Neural crest cell (in vitro differentiated cells): ENCODE measurements at places on chromosomes 11 and 22. TPM values are rescaled to one million over a fixed set of nuclear protein-coding genes. Genes with fewer than 3 reads are reported as not detected.

DNA sequence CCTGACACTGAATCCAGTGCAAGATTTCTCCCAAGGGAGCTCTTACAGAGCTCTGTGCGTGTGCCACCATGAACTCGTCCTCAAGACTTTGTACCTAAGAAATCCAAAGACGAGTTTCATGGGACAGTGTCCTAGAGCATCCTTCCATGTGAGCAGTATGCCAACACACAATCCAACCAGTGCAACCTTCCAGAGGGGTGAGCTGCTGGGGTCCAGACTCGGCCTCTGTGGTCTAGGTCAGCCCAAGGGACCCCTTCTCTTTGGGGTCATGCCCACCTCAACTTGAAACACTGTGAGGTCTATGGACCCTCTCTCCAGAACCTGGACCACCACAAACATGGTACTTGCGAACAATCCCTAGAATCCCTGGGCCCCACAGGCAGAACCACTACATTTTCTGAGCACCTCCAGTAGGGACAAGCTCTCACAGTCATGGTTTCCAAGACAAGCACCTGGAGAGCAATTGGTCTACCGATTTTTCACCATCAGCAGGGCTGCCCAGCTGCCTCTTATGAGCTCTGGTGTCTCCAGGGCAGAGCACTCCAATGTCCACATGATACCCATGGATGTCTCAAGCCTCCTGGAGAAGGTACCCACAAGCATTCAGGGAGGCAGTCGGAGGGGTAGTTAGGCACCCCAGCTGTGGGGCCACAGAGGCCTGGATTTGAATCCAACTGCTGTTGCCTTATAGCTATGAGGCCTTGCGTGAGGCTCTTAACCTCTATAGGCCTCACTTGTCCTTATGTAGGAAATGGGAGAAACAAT is 7.7 kb downstream of the CHST1 start:
- H3K4me1 ChIP-seq = peaks cover 30% of the 10 kb centered on the region
- DNase-seq = no peak
- H3K27ac ChIP-seq = no peak overlapping the region
- H3K4me3 ChIP-seq = peak overlapping the region; percentile 47
- no peaks in the 10 kb centered on the region for H3K36me3 ChIP-seq

- no peaks in the 10 kb centered on the region for H3K36me3 ChIP-seq
- no peak overlapping the region for H3K27ac ChIP-seq
- H3K4me3 ChIP-seq = no peak overlapping the region
- DNase-seq = no peak
Observed at GRCh38 chr11:71341596-71341995, 89.2 kb upstream of the SHANK2 start.

- no peak overlapping the region for H3K27ac ChIP-seq
- H3K4me3 ChIP-seq = peak overlapping the region; percentile 98
- peaks cover 20% of the 10 kb centered on the region for H3K4me1 ChIP-seq
- H3K27me3 ChIP-seq = no peaks in the 10 kb centered on the region
- DNase-seq = no peak
Observed at GRCh38 chr22:29581799-29582198, 886 bp upstream of the NIPSNAP1 start.

GRCh38 chr22:37555029-37555428 is 5.3 kb upstream of the CDC42EP1 start:
- H3K4me1 ChIP-seq = peaks cover 44% of the 10 kb centered on the region
- H3K4me3 ChIP-seq = no peak overlapping the region
- peaks cover 18% of the 10 kb centered on the region for H3K27me3 ChIP-seq
- H3K36me3 ChIP-seq = no peaks in the 10 kb centered on the region
- H3K27ac ChIP-seq = no peak overlapping the region
- no peak for DNase-seq

GRCh38 chr11:91158891-91159537 is 936.2 kb upstream of the CHORDC1 start:
- H3K27ac ChIP-seq = no peak overlapping the region
- H3K4me3 ChIP-seq = no peak overlapping the region
- no peaks in the 10 kb centered on the region for H3K36me3 ChIP-seq
- peaks cover 7% of the 10 kb centered on the region for H3K4me1 ChIP-seq
- DNase-seq = no peak

- peak overlapping the region; percentile 98 for H3K27ac ChIP-seq
- H3K36me3 ChIP-seq = peaks cover 2% of the 10 kb centered on the region
- peaks cover 53% of the 10 kb centered on the region for H3K4me1 ChIP-seq
- no peak for DNase-seq
- H3K4me3 ChIP-seq = peak overlapping the region; percentile 100
Observed at GRCh38 chr11:65569164-65569972, 909 bp upstream of the ZNRD2 start.

- H3K4me3 ChIP-seq = no peak overlapping the region
- H3K4me1 ChIP-seq = no peaks in the 10 kb centered on the region
- H3K27ac ChIP-seq = no peak overlapping the region
- DNase-seq = no peak
- H3K27me3 ChIP-seq = no peaks in the 10 kb centered on the region
- no peaks in the 10 kb centered on the region for H3K36me3 ChIP-seq
Observed at GRCh38 chr11:111772535-111772934, 6.3 kb upstream of the PPP2R1B start.

- no peak overlapping the region for H3K4me3 ChIP-seq
- no peak for DNase-seq
- peaks cover 8% of the 10 kb centered on the region for H3K4me1 ChIP-seq
Observed at GRCh38 chr11:16217631-16218030, 138.7 kb downstream of the SOX6 start.

DNA sequence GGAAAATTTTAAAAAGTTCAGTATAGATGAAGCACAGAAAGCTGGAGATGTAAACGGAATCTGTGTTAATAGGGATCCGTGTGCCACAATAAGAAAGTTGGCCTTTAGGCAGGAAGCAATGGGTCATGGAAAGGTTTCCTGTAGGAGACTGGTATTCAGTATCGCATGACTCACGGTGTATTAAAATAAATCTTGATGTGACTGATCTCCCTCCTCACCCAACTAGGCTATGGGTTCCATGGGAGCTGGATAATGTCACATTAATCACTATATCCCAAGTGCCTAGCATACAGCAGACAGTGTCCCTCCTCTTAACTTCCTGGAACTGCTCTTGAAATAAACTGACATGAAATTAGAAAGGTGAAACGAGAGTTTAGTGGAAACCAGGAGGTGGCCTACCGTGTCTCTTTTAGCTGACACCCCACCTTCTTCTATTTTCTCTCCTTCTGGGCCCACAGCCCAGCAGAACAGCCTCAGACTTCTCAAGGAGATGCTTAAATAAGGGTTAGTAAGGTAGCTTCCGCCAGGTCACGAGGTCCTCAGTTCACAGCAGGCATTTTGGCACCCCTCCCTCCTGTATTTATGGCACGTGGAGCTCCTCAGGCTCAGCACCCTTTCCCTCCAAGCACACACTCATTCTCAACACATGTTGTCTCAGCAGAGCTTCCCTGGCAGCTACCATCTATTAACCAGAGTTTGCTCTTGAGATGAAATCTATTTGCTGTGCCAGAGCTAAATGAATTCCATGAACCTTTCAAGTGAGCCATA is 118.8 kb downstream of the NXPE2 start:
- no peak overlapping the region for H3K27ac ChIP-seq
- H3K4me3 ChIP-seq = no peak overlapping the region
- peaks cover 18% of the 10 kb centered on the region for H3K27me3 ChIP-seq
- DNase-seq = no peak
- no peaks in the 10 kb centered on the region for H3K36me3 ChIP-seq

- H3K36me3 ChIP-seq = peaks cover 8% of the 10 kb centered on the region
- peaks cover 22% of the 10 kb centered on the region for H3K4me1 ChIP-seq
- H3K27ac ChIP-seq = no peak overlapping the region
- no peak overlapping the region for H3K4me3 ChIP-seq
- DNase-seq = no peak
- H3K27me3 ChIP-seq = peaks cover 2% of the 10 kb centered on the region
Observed at GRCh38 chr11:14650064-14650463, 6.5 kb downstream of the PDE3B start.

GRCh38 chr11:128399251-128400121 is 187.9 kb downstream of the ETS1 start:
- no peak overlapping the region for H3K27ac ChIP-seq
- H3K4me3 ChIP-seq = no peak overlapping the region
- H3K36me3 ChIP-seq = no peaks in the 10 kb centered on the region
- no peak for DNase-seq
- H3K4me1 ChIP-seq = peaks cover 3% of the 10 kb centered on the region

DNA sequence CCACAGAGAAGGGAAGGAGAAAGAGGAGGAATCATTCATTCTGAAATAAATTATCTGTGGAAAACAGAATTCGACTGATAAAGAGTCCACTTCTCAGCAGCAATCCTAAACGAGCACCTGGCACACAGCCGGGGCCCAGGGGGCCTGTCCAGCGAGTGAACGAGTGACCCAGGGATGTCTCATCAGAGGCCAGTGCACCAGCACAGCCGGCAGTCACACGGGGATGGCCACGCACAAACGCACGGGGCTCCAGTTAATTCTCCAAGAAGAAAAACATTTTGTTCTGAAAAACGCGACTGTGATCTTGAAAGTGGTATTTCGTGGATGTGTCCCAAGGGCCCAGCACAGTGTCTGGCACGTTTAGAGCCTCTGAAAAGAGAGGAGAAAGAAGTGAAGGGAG is 154.6 kb downstream of the BRD1 start:
- H3K4me3 ChIP-seq = no peak overlapping the region
- H3K27me3 ChIP-seq = peaks cover 79% of the 10 kb centered on the region
- no peak overlapping the region for H3K27ac ChIP-seq

DNA sequence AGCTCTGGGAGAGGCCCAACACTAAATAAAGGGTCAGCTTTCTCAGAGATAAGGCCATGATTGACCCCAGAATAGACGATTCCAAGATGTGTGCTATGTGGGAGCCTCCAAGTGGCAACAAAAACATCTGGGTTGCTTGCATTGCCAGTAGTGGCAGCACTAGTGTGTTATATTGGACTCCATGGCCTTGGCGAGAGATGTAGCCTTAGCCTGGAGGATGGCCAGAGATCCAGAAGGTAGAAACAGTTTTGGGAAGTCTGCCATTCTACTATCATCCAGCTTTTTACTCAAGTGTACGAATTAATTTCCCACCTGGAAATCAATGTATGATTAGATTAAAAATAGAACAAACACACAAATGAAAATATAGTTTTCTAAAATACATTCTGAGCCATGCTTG is 3.0 kb downstream of the OR8D4 start:
- no peaks in the 10 kb centered on the region for H3K36me3 ChIP-seq
- H3K4me3 ChIP-seq = no peak overlapping the region
- H3K27me3 ChIP-seq = no peaks in the 10 kb centered on the region
- H3K4me1 ChIP-seq = no peaks in the 10 kb centered on the region

- no peak overlapping the region for H3K4me3 ChIP-seq
- no peak for DNase-seq
- no peak overlapping the region for H3K27ac ChIP-seq
- peaks cover 7% of the 10 kb centered on the region for H3K4me1 ChIP-seq
Observed at GRCh38 chr11:46198245-46199240, 77.3 kb upstream of the PHF21A start.

GRCh38 chr22:50009251-50009650 is 3.3 kb downstream of the IL17REL start:
- H3K36me3 ChIP-seq = no peaks in the 10 kb centered on the region
- H3K27me3 ChIP-seq = peaks cover 38% of the 10 kb centered on the region
- no peak for DNase-seq
- H3K4me1 ChIP-seq = no peaks in the 10 kb centered on the region
- H3K27ac ChIP-seq = no peak overlapping the region

GRCh38 chr22:48794906-48795305 is 1032.8 kb downstream of the BRD1 start:
- no peaks in the 10 kb centered on the region for H3K27me3 ChIP-seq
- H3K27ac ChIP-seq = no peak overlapping the region
- DNase-seq = no peak
- no peak overlapping the region for H3K4me3 ChIP-seq
- H3K4me1 ChIP-seq = peaks cover 6% of the 10 kb centered on the region

GRCh38 chr22:49077036-49077393 is 750.7 kb downstream of the BRD1 start:
- H3K4me1 ChIP-seq = no peaks in the 10 kb centered on the region
- no peak for DNase-seq
- no peaks in the 10 kb centered on the region for H3K36me3 ChIP-seq
- no peaks in the 10 kb centered on the region for H3K27me3 ChIP-seq
- peak overlapping the region; percentile 57 for H3K27ac ChIP-seq

DNA sequence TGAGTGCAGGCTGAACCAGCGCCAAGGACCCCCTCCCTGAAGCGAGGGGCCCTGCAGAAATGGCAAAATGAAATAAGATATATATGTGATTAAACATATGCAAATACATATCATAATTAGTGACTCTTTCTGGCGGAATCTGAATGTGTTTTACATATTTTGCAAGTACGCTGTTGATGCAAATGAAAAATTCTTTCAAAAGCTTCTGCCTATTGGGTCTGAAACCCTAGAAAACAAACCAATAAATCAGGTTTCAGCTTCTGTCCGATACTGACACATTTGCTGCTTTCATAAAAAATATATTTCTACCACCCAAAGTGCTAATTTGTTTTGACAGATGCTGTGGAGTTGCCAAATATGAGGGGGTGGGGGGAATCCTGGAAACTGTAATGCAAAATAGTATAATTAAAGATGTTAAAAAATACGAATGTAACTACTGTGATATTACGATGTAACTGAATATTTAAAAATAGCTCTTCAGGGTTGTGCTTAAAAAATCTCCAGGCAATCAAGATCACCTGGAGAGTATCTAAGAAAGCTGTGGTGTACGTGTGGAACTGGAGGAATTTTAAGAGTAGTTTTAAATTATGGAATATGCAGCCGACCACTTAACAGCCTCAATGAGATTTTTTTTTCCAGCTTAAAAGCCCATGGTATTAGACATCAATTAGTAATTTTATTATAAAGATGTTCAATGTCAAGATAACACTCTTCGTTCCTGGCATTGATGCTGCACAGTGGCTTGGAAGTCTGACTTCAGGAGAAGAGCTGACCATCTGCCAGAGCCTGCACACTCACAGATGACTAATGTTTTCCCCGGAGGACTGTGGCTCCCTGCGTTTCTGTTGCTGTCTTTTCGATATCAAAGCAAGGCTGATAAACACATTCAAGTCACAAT is 122.2 kb upstream of the RCN1 start:
- H3K4me3 ChIP-seq = no peak overlapping the region
- no peaks in the 10 kb centered on the region for H3K27me3 ChIP-seq
- H3K27ac ChIP-seq = peak overlapping the region; percentile 47
- peaks cover 16% of the 10 kb centered on the region for H3K4me1 ChIP-seq
- no peak for DNase-seq

Gene PRG3
- not detected in 2 replicates for total RNA-seq

Gene PHOX2A
- 5.1 and 5.6 TPM in 2 replicates for total RNA-seq

Gene ANKRD42
- total RNA-seq = 7.8 and 7.9 TPM in 2 replicates

Gene VPREB1
- total RNA-seq = not detected in 2 replicates

Gene TRMT2A
- 75.1 and 77.7 TPM in 2 replicates for total RNA-seq

Gene MS4A6A
- not detected in 2 replicates for total RNA-seq

Gene GLYATL1
- total RNA-seq = 1.9 and 2.7 TPM in 2 replicates

Gene NLRX1
- 9.1 and 9.3 TPM in 2 replicates for total RNA-seq
